T-helper 1 cell (primary cell): ENCODE measurements at places on chromosomes 2 and 18.

DNA sequence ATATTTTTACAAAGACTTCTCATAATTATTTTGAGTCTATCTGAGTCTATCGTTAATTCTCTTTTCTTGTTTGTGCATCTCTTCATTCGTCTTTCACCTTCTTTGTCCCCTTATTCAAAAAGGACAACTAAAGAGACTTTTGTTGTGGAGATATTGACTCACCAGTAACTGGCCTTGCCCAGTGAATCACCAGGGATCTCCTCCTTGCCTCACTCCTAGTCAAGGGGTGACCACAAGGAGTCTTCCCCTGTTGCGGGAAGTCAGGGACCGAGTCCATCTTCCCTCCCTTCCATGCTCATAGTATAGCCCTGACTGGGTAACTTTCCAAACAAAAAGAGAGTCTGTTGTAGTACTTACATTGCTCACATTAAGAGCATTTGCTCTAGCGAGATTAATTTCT, 158.9 kb downstream of the NEB start:
- DNase-seq, result no peak

DNA sequence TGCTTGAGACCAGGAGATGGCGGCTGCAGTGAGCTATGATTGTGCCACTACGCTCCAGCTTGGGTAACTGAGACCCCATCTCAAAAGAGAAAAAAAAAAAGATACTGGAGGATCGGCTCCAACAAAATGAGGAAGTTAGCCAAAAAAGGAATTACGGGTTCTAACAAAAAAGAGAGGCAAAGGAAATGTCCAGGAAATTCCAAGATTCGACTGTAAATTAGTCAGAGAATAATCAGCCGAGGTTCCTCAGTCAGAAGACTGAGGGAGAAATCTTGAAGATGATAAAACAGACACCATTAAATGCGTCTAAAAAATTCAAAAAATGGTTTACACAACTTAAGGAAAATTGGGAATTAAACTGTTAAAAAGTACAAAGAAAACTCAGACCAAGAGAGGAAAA, 89.5 kb downstream of the AAK1 start:
- DNase-seq, result no peak

GRCh38 chr2:20371323-20372025, 20.8 kb upstream of the PUM2 start:
- DNase-seq, result no peak

- no peak for DNase-seq
Observed at GRCh38 chr2:132669908-132670495, at the start of gene LYPD1. Gene LYPD1 (minus strand): TSS chr2:132670205. CDS start chr2:132669932, 273 bp downstream.

- no peak for DNase-seq
Observed at GRCh38 chr18:76451396-76452331, 43.4 kb downstream of the ZNF516 start.

DNA sequence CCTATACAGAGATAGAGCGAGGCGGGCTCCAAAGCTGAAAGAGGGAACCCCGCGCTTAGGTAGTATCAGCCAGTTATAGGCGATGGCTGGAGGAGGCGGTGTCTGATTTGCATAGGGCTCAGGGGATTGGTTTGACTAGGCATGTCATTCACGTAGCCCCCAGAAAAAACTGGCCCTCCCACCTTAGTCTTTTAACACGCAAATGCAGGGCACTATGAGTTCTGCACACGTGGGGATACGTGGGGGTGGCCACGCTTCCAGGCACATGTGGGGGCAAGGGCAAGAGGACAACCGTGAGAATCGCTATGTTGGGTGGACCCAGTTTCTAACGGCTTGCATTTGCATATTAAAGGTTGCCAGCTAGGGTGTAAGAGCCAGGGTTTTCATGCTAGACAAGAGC, 56.7 kb upstream of the MSTN start:
- DNase-seq, result no peak

- DNase-seq, result no peak
Observed at GRCh38 chr2:109155553-109156451, 26.8 kb downstream of the SH3RF3 start.

- no peak for DNase-seq
Observed at GRCh38 chr18:45448871-45449270, 166.4 kb upstream of the SLC14A2 start.

GRCh38 chr18:35088921-35089320, 47.7 kb downstream of the MAPRE2 start:
- no peak for DNase-seq

GRCh38 chr2:200454927-200455801, 54.7 kb downstream of the KCTD18 start:
- DNase-seq, result no peak

GRCh38 chr2:211939177-211939576, 599.4 kb downstream of the ERBB4 start:
- no peak for DNase-seq

DNA sequence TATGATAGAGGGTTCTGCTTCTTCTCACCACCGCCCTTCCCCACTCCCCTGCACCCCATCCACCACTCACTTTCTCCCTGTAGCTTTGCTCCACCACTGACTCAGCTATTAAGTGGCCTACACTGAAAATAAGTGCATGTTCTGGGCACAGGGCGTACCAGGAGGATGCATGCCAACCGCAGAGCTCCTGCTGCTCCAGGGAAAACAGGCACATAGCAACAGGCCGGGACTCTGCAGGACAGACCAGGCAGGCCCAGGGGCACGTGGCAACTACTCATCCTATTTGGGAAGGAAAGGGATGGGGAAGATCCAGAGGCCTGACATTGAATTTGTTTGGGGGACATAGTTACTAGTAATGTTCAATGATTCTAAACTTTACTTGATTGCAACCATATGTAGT, 28.4 kb downstream of the ARL4C start:
- DNase-seq, result no peak

DNA sequence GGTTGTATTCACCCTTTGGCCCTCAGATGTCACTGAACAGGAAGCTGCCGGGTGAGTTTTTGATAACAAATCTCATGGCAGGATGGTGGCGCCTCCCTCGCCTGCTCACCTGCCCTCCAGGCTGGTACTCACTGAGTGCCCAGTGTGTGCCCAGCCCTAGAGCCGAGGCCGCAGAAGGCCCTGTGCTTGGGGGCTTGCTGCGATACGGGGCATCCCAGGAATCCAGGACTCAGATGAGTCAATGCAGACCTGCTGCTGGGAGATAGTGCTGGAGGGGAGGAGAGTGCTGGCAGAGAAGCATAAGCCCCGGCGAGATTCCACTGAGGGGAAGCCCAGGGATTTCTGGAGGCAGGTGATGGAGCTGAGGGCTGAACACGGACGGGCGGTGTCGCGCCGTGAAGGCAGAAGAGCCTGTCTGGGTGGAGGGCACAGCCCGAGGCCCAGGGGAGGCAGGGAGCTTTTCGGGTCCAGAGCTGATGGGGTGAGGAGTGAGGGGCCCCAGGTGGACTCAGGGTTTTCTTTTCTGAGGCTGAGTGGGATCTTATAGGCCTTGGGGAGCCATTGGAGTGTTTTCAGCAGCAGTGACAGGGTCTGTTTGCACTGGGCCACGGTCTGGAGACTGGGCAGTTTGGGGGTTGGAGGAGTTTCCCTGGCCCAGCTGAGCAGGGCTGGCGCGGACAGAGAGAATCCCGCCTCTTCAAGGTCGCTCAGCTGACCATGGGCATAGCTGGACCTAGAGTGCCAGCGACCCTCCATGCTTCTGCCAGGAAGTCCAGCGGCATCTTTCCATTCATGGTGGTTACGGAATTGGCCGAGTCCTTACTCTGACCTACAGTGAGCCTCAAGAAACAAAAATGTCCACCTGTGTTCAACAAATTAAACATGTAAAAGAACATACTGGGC, 35.5 kb downstream of the LDLRAD4 start:
- DNase-seq, result no peak

DNA sequence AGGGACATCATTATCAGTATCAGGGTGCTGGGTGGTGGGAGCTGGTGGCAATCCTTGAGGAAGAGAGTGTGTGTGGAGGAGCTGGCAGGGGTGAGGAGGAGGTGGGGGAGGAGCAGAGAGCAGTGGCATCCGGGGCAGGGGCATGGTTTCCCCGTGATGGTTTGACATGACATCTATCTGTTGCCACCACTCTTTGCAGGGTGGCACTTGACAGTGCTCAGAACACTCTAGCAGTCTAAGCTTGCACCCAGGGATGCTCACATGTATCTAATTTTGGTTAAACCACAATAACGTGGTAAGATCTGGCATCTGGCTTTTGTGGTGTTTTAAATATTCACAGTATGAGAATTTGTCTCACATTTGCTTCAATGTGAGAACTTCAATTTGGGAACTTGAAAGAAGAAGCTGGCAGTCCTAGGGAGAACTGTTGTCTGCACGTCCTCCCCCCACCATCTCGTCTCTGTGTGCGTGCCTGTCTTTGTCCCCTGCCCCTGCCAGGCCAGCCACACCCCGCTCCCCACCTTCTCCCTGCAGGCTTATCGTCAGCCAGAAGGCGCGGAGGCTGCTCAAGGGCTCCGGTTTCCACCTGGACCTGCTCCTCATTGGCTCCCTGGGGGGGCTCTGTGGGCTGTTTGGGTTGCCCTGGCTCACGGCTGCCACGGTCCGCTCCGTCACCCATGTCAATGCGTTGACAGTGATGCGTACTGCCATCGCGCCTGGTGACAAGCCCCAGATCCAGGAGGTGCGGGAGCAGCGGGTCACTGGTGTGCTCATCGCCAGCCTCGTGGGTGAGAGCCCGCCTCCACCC, 11.7 kb downstream of the SLC4A3 start:
- DNase-seq, result no peak

GRCh38 chr2:118858485-118859156, 11.2 kb upstream of the EN1 start:
- no peak for DNase-seq

GRCh38 chr2:241125626-241126025, 23.5 kb upstream of the MTERF4 start:
- DNase-seq, result no peak

DNA sequence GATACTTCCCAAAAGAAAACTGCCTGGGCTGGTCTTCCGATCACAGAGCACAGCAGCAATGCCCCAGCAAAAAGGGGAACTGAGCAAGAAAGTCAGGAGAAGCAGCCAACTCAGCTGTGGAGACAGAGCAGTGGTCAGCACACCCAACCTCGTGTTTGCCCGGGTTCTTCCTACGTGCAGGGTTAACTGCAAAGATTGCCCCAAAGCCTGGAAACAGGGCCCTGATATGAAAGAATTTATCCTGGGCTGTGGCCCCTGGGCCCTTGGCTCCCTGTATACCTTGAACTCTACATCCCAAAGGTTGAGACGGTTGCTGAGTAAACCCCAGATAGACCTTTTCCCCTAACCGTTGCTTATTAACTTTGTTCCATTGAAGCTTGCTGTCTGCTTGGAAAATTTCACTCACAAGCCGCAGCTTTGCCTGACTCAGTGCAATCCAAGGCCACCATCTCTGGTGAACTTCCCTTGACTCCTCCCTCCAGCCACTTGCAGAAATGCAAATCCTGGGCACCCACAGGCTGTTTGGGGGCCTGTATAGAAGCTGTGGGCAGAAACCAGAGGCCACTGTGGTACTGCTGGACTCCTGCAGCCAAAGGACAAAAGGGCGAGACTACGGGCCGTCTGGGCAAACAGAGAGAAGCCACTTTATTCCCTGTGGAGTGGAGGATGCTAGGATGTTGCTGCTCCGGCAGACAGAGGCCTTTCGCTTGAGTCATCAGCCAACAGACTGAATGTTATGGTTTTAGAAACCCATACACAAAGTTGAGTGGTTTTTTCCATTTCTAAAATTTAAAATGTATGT, 18.2 kb downstream of the NRP2 start:
- DNase-seq, result no peak

DNA sequence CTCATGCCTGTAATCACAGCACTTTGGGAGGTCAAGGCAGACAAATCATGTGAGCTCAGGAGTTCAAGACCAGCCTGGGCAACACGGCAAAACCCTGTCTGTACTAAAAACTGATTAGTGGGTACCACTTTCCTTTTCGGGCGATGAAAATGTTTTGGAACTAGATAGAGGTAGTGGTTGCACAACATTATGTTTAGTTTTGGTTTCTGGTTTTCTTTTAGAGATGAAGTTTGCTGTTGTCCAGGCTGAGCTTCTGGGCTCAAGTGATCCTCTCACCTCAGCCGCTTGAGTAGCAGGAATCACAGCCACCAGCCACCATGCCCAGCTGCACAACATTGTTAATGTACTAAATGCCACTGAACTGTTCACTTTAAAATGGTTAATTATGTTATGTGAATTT, 27.6 kb downstream of the AAK1 start:
- DNase-seq, result no peak
